ENCODE measurements at places on chromosomes 11 and 22.
A peak's percentile ranks its signal among the peaks of the same experiment; 100 is the strongest.

DNA sequence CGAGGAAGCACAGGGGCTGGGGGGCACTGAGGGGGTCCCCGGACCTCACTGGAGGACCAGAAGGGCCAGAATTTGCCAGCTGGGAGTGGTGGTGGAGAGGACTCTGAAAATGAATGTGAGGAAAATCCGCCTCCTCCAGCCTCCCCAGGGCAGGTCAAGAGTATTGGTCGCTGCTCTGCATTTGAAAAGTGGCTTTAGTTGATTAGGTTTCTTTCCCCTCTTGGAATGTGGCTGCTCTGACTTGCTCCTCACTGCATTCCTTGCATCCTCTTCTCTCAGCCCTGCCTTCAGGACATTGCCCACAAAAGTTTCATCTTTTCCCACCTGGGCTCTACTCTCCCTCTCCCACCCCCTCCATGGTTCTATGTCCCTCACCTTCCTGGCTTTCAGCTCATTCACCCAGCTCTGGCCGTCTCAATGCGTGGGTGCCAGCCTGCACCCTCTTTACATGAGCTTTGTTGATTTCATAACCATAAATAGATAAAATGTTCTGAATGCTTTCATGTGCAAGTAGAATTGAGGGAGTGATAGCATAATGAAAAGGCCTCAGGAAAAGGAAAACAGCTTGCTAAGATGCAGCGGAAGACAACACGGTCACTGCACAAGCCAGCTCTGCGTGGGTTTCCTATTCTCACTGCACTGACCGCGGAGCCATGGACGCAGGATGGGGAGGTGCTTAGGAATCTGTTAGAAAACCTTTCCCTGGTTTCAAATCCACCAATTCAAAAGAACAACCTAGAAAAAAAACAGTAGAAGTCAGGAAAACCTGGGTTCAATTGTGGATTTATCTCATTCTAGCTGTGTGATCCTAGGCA lies 6.5 kb upstream of the NPAS4 start:
- peak overlapping the region; percentile 39 for H3K27ac ChIP-seq
- H3K4me3 ChIP-seq, result no peak overlapping the region
- no peak for DNase-seq

GRCh38 chr22:28942801-28943500 lies 59.6 kb downstream of the ZNRF3 start:
- peaks cover 2% of the 10 kb centered on the region for H3K4me1 ChIP-seq
- no peak for DNase-seq
- no peaks in the 10 kb centered on the region for H3K27me3 ChIP-seq
- no peak overlapping the region for H3K4me3 ChIP-seq
- no peak overlapping the region for H3K27ac ChIP-seq

- no peak overlapping the region for H3K4me3 ChIP-seq
- H3K4me1 ChIP-seq, result no peaks in the 10 kb centered on the region
- no peaks in the 10 kb centered on the region for H3K27me3 ChIP-seq
- H3K27ac ChIP-seq, result no peak overlapping the region
- no peaks in the 10 kb centered on the region for H3K36me3 ChIP-seq
Measured at GRCh38 chr22:30301995-30302809, 12.9 kb upstream of the CASTOR1 start.

DNA sequence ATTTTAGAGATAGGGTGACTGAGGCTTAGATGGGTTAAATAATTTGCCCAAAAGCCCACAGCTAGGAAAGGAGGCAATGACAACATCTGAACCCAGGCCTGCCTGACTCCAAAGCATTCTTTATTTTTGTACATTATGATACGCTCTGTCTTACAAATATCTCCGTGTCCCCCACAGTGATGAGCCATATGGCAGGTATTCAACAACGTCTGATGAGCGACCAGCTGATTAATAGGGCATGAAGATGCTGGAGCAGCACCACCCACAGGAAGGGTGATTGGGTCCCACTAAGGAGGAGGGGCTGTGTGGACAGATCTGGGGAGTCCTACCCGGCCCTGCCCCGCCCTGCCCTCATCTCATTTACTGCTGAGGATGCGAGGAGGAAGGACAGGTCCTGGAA lies 380.6 kb downstream of the CADM1 start:
- H3K4me1 ChIP-seq, result no peaks in the 10 kb centered on the region
- H3K36me3 ChIP-seq, result no peaks in the 10 kb centered on the region
- no peak overlapping the region for H3K4me3 ChIP-seq
- DNase-seq, result no peak
- no peak overlapping the region for H3K27ac ChIP-seq

DNA sequence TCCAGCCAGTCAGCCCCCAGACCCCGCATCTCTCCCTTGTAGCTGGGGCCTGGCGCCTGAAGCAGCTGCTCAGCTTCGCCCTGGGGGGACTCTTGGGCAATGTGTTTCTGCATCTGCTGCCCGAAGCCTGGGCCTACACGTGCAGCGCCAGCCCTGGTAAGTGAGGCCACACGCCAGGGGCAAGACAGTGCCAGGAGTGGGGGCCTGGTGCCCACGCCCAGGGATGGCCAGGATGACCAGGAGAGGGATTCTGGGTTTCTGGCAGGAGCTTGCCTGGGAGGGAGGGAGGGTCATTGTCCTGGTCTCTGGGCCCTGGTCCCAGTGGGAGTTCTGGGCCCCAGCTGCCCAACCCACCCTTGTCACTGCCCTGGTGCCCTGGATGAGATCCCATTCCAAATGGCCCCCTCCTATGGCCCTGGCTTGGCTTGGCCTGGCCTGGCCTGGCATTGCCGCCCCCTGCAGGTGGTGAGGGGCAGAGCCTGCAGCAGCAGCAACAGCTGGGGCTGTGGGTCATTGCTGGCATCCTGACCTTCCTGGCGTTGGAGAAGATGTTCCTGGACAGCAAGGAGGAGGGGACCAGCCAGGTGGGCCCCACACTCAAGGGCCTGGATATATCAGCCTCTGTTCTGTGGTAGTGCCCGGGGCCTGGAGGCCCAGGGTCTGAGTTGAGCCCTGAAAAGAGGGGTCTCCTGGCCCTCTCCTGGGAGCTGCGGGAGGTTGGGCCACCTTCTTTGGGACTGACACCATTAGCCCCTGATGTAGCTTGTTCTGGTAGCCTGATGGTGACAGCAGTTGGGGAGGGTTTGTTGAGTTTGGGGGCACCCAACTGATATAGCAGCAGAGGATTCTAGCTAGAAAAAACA lies 3.7 kb downstream of the SLC39A13 start:
- no peak overlapping the region for H3K27ac ChIP-seq
- peaks cover 8% of the 10 kb centered on the region for H3K4me1 ChIP-seq
- H3K4me3 ChIP-seq, result no peak overlapping the region
- H3K36me3 ChIP-seq, result peaks cover 12% of the 10 kb centered on the region
- no peaks in the 10 kb centered on the region for H3K27me3 ChIP-seq

- no peak overlapping the region for H3K27ac ChIP-seq
- H3K4me3 ChIP-seq, result no peak overlapping the region
- H3K36me3 ChIP-seq, result peaks cover under 1% of the 10 kb centered on the region
- DNase-seq, result no peak
- peaks cover 3% of the 10 kb centered on the region for H3K4me1 ChIP-seq
Measured at GRCh38 chr22:35348703-35349102, 32.2 kb upstream of the HMOX1 start.

DNA sequence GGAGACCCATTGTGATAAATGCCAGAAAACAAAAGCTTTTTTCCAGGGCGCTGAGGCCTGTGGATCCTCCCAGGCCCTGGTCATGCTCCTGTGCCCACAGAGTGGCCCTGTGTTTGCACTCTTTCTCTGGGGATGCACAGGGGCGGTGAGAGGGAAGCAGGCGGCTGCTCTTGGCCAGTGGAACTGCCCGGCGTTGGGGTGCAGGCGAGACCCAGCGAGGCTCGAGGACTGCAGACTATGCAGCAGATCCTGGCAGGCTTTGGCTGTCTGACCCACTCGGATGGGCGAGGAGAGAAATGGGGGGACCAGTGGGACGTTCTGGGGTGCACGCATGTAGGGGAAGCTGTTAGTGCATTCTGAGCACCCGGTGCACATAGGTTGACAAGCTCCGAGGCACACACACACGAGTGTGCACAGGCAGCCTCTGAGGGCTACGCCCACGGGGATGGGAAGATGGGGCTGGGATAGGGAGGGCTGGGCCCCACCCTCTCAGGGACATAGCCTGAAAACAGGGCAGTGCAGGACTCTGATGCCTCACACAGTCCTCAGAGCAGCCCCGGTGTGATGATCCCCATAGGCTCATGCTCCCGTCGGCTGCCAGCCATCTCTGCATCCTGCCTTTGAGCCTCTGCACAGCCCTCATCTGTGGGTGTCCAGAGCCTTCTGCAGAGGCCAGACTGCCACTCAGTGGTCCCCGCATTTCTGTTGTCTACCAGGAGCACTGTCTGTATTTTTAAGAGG lies 1233.5 kb downstream of the BRD1 start:
- no peak for DNase-seq
- no peaks in the 10 kb centered on the region for H3K27me3 ChIP-seq
- no peak overlapping the region for H3K4me3 ChIP-seq
- no peaks in the 10 kb centered on the region for H3K36me3 ChIP-seq
- no peaks in the 10 kb centered on the region for H3K4me1 ChIP-seq
- no peak overlapping the region for H3K27ac ChIP-seq

DNA sequence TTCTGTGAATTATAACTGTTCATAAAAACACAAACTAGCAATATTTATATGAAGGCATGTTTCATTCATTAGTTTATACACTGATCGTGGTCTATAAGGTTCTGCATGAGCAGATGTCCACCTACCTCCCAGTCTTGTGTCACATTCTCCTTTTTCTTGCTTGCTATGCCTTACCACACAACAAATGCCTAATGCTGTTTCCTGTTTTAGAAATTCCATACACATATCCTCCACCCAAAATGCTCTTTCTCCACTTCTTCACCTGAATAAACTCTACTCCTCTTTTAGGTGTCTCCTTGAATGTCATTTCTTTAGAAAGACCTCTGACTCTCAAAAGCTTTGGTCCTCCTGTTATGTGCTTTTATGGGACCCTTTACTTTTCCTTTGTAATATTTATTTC lies 88.9 kb downstream of the BDNF start:
- H3K36me3 ChIP-seq, result no peaks in the 10 kb centered on the region
- H3K27me3 ChIP-seq, result peaks cover 2% of the 10 kb centered on the region
- no peak for DNase-seq
- no peak overlapping the region for H3K4me3 ChIP-seq
- no peaks in the 10 kb centered on the region for H3K4me1 ChIP-seq
- no peak overlapping the region for H3K27ac ChIP-seq

- no peak overlapping the region for H3K27ac ChIP-seq
- H3K4me1 ChIP-seq, result no peaks in the 10 kb centered on the region
- H3K36me3 ChIP-seq, result no peaks in the 10 kb centered on the region
- no peak for DNase-seq
- H3K27me3 ChIP-seq, result no peaks in the 10 kb centered on the region
Measured at GRCh38 chr11:47010179-47010578, 73.6 kb downstream of the CSTPP1 start.

DNA sequence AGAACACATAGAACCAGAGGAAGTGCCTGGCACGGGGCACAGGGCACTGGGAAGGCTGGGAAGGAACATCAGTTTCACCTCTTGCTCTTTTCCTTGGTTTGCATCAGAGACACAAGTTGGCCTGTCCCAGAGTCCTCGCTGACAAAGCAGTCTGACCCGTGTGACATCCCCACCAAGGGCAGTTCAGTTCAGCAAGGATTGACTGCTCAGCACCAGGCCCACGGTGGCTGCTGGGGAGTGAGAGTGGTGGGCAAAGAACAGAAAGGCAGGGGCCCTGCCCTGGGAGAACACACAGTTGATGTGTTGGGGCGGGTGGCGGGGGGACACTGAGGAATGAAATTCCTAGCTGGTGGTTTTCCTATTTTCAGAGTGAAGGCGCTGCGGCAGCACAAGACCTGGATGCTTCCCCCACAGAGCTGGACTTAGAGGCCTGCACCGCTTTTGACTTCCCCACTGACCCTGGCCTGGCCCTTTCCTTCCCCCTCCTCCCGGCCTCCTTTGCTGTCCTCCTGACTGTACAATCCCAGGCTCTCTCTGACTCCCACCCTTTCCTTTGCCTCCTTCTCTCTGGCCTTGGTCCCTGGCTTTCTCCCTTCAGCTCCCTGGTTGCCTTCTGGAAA lies 2.2 kb upstream of the TMPRSS13 start:
- no peaks in the 10 kb centered on the region for H3K27me3 ChIP-seq
- no peak overlapping the region for H3K4me3 ChIP-seq
- H3K4me1 ChIP-seq, result no peaks in the 10 kb centered on the region
- H3K36me3 ChIP-seq, result no peaks in the 10 kb centered on the region
- DNase-seq, result no peak
- no peak overlapping the region for H3K27ac ChIP-seq

DNA sequence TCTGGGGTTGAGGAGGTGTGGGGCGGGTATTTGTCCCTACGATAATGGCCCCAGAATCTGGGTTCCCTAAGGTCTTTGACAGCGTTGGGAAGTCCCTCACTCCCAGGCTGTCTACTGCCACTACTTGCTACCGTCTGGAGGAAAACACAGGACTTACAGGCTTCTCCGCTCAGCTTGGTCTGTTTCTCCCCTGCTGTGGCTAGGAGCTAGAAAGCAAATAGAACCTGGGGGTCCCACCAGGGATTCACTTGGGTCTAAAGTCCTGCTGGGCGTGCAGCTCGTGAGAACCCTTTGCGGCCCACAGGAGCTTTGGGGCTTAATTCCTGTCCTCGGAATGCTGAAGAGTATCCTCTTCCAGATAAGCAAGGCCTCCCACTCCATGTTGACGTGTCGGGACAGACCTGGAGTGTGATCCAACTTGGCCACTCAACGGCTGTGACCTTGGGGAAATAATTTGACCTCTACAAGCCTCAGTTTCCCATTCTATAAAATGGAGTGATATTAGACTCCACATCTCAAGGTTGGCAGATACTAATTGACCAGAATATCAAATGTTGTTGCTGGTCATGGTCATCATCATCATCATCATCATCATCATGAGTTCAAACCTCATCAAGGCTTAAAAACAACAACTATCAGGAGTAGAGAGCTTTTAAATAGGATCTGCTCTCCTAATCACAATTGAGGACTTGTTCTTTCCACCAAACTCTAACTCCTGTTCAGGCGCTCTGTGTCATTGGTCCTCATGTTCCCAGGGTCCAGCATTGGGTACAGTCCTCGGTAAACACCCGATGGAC lies 1.7 kb upstream of the MYBPC3 start:
- no peaks in the 10 kb centered on the region for H3K36me3 ChIP-seq
- H3K4me3 ChIP-seq, result no peak overlapping the region
- H3K4me1 ChIP-seq, result peaks cover 2% of the 10 kb centered on the region
- no peaks in the 10 kb centered on the region for H3K27me3 ChIP-seq
- H3K27ac ChIP-seq, result no peak overlapping the region

GRCh38 chr11:70428701-70429427 lies 30.5 kb downstream of the CTTN start:
- peaks cover 2% of the 10 kb centered on the region for H3K4me1 ChIP-seq
- no peak for DNase-seq
- no peak overlapping the region for H3K27ac ChIP-seq
- peaks cover 54% of the 10 kb centered on the region for H3K36me3 ChIP-seq

DNA sequence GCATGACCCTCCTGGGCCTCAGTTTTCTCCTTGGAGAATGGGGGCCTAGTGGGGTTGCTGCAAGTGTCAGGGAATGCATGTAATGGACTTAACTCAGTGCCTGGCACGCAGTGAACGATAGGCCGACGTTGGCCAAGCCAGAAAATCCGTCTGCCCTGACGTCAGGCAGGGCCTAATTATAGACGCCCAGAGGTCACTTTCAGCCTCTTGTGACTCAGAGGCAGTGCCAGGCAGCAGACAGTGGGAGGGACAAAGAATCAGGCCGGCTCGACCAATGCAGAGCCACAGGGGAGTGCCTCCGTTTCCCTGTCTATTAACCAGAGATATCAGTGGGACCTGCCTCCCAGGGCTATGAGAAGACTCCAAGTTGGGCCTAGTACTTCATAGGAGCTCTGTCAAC lies 115.0 kb downstream of the MN1 start:
- no peak overlapping the region for H3K4me3 ChIP-seq
- H3K27ac ChIP-seq, result no peak overlapping the region
- no peaks in the 10 kb centered on the region for H3K27me3 ChIP-seq
- H3K4me1 ChIP-seq, result 0 out of 2 replicates have a peak, but pooled peaks cover 2% of the 10 kb centered on the region
- H3K36me3 ChIP-seq, result 0 out of 2 replicates have a peak, but pooled peaks cover 7% of the 10 kb centered on the region
- no peak for DNase-seq

- no peak overlapping the region for H3K27ac ChIP-seq
- no peaks in the 10 kb centered on the region for H3K36me3 ChIP-seq
- no peak for DNase-seq
- H3K4me3 ChIP-seq, result no peak overlapping the region
- no peaks in the 10 kb centered on the region for H3K27me3 ChIP-seq
Measured at GRCh38 chr22:30224161-30224857, 22.2 kb downstream of the LIF start.
